ENCODE measurements at places on chromosomes 4 and X. TPM values are rescaled to one million over a fixed set of nuclear protein-coding genes. Genes with fewer than 3 reads are reported as not detected.
A peak's percentile ranks its signal among the peaks of the same experiment; 100 is the strongest.

The LEF1 gene
- 62.1 TPM for total RNA-seq

The PAGE1 gene
- total RNA-seq: not detected

The MAGED4 gene
- 143 TPM for total RNA-seq

The UGT2B15 gene
- not detected for total RNA-seq

The USP17L26 gene
- not detected for total RNA-seq

The DUX4 gene
- total RNA-seq: not detected

The MAGEB1 gene
- not detected for total RNA-seq

The SCML1 gene
- 17.1 TPM for total RNA-seq

The AFF2 gene
- total RNA-seq: 15.4 TPM

The MAGEA12 gene
- total RNA-seq: not detected

GRCh38 chr4:13126976-13127910, 356.9 kb downstream of the RAB28 start:
- no peak overlapping the region for H3K27ac ChIP-seq
- no peak overlapping the region for H3K4me3 ChIP-seq
- no peaks in the 10 kb centered on the region for H3K4me1 ChIP-seq
- H3K27me3 ChIP-seq: no peaks in the 10 kb centered on the region

DNA sequence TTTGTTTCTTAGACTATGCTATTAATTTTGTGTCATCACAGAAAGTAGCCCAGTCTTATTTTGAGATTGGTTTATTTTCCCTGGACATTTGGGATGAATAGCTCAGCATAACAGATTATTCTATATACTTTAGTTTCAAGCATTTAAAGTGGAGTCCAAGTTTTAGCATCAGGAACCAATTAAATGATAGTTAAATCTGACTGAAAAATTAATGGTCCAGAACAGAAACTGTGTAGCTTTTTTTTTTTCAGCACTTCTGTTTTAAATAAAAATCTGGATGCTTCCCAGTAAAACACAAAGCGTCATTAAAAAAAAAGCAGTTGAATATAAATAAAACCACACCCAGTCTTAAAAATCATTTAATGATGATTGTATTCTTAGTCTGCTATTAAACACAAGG, 59.4 kb upstream of the PITX2 start:
- H3K27me3 ChIP-seq: peaks cover 7% of the 10 kb centered on the region
- no peak overlapping the region for H3K4me3 ChIP-seq
- DNase-seq: no peak
- H3K4me1 ChIP-seq: no peaks in the 10 kb centered on the region

DNA sequence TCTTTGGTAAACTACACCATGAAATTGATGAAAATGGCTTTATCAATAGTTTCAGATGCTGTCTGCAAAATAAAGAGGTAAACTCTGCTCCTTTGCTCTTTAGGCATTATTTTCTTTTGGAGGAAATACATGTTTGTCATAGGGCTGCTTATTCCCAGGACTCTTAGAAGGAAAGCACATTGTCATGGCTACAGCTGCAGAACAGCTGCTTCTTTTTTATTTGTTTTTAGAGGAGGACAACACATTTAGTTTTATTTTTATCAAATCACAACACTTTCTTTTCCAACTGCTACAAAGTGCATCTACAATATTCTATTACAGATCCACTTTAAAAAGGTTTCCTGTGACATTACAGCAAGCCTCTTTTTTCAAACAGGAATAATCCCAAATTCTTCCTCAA, 12.7 kb upstream of the HPF1 start:
- H3K4me3 ChIP-seq: no peak overlapping the region
- H3K36me3 ChIP-seq: no peaks in the 10 kb centered on the region
- DNase-seq: no peak
- no peaks in the 10 kb centered on the region for H3K4me1 ChIP-seq
- no peak overlapping the region for H3K27ac ChIP-seq

DNA sequence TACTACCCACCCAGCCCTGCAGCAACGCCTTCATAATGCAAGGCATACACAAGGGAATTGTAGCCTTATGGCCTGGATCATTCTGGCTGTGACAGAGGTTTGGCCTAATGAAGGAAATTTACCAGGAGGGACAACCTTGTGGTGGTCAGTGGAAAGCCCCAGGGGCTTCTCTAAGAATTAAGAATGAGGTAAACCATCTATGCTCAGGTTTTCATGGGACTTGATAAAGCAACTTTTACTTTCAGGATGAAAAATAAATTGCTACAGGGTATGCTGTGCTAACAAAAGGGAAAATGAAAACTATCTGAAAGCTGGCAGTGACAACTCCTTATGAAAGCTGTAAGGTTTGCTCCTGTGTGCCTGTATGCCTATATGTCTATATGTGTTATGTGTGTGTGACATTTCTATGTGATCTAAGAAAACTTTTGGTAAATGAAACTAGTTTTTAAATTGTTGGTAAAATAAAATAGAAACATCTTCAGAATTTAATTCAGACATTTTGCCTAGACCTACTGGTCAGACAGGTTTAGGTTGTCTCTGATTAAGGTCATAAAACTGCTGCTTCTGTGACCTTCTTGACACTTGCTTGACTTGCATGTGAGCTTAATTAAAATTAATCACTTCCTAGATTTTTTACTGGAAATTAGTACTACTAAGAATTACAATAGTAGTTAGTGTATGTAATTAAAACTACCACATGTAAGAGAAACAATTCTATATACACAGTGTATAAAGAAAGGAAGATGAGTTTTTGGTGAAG, 19.9 kb upstream of the TXK start:
- no peak for DNase-seq
- H3K4me3 ChIP-seq: no peak overlapping the region
- no peaks in the 10 kb centered on the region for H3K27me3 ChIP-seq
- H3K4me1 ChIP-seq: no peaks in the 10 kb centered on the region

GRCh38 chr4:37797374-37797773, 29.1 kb upstream of the PGM2 start:
- H3K27ac ChIP-seq: peak overlapping the region; percentile 9
- DNase-seq: no peak
- H3K36me3 ChIP-seq: no peaks in the 10 kb centered on the region
- H3K4me3 ChIP-seq: no peak overlapping the region

DNA sequence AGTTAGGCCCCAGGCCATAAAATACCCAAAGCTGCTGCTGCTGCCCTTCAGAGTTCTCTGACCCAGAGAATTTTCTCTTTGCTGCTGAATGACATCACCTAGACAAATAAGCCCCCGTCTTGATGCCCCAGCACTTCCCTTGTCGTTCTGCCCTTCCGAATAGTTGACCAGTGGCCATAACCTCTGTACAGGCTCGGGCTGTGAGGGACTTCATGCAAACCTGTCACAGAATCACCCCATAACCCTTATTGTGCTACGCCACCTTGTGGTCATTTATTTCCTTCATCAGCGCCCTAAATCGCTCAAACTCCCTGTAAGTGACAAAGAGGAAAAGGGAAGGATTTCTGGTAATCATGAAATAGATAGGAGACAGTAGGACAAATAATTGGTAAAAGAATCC, 18.8 kb downstream of the SPACA5 start:
- H3K4me1 ChIP-seq: peaks cover 16% of the 10 kb centered on the region
- H3K27me3 ChIP-seq: no peaks in the 10 kb centered on the region
- DNase-seq: peak; percentile 42
- no peak overlapping the region for H3K27ac ChIP-seq
- peak overlapping the region; percentile 64 for H3K4me3 ChIP-seq

Measured in neural crest cell (in vitro differentiated cells).